ENCODE measurements at places on chromosomes 7 and 10. TPM values are rescaled to one million over a fixed set of nuclear protein-coding genes. Genes with fewer than 3 reads are reported as not detected.

DNA sequence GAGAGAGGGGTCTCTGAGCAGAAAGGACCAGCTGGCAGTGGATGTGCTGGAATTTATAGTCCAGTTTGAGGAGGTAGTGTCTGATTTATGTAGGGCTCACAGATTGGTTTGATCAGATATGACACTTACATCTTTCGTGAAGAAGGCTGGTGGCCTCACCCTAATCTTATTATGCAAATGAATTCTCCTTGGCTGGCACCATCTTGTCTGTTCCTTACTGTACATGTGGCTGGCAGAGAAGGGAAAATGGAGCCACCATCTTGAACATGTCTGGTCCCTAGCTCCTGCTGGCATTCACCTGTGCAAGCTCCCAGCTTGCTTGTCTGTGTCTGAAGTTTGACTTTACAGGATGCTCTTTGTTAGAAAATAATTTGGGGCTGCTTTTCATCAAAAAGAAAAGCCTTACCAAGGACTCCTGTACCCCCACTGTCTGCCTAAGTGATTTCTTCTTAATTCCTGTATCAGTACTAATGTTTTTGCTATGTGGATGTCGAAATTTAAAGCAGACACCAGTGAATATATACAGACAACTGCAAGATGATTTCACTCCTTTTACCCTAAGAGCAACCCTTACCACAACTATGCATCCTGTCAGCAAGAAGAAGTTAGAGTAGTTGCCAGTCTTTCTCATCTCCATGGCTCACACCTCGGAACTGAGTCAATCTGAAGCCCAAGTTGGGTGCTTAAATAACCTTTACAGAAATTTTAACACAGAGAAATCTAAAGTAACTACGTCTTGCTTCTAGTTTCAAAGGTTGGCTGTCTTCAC lies 322.0 kb upstream of the SEMA3D start:
- H3K4me1 ChIP-seq: no peaks in the 10 kb centered on the region
- no peak for DNase-seq
- H3K27ac ChIP-seq: no peak overlapping the region
- H3K4me3 ChIP-seq: no peak overlapping the region
- H3K36me3 ChIP-seq: no peaks in the 10 kb centered on the region

DNA sequence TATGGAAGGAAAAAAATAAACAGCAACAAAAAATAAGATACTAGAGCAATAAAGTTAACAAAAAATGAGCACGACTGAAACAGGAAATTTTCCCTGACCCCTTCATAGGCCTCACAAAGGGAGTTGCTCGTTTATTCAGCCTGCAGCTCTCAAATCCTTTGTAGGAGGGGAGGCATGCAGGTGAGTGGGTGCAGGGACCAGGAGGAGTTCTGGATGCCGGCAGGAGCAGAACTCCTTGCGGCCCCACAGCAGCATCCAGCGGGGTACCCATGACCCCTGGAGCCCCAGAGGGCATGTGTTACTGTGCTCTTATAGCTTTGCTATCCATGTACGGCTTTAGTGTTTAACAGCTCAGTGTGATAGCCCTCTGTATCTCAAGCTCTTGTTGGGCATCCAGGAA lies 5.8 kb downstream of the TAS2R39 start:
- H3K36me3 ChIP-seq: no peaks in the 10 kb centered on the region
- no peak overlapping the region for H3K27ac ChIP-seq
- H3K4me1 ChIP-seq: no peaks in the 10 kb centered on the region
- H3K27me3 ChIP-seq: no peaks in the 10 kb centered on the region
- H3K4me3 ChIP-seq: no peak overlapping the region

DNA sequence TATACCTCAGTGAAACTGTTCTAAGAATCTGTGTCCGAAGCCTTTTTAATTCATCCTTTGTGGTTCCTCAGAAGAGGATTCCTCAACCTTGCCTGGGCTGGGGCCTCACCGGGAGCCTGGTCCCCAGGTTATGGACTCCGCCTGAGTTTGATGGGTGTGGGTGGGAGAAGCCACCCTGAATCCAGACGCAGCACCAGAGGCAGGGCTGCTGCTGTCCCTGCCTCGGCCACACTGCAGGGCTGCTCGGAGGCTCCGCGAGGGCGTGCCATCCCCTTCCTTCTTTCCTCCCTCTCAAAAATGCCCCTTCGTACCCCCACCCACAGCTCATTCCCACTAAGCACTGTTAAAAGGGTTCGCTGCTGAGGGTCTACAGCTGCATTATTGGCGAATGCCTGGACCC lies 146.3 kb downstream of the ADARB2 start:
- DNase-seq: no peak
- no peak overlapping the region for H3K4me3 ChIP-seq
- H3K27me3 ChIP-seq: peaks cover 32% of the 10 kb centered on the region
- no peak overlapping the region for H3K27ac ChIP-seq
- no peaks in the 10 kb centered on the region for H3K36me3 ChIP-seq

The C10orf95 gene
- not detected for total RNA-seq

GRCh38 chr10:69327463-69328379 lies 49.4 kb downstream of the HK1 start:
- no peak overlapping the region for H3K27ac ChIP-seq
- no peaks in the 10 kb centered on the region for H3K4me1 ChIP-seq
- no peaks in the 10 kb centered on the region for H3K36me3 ChIP-seq
- no peak for DNase-seq

DNA sequence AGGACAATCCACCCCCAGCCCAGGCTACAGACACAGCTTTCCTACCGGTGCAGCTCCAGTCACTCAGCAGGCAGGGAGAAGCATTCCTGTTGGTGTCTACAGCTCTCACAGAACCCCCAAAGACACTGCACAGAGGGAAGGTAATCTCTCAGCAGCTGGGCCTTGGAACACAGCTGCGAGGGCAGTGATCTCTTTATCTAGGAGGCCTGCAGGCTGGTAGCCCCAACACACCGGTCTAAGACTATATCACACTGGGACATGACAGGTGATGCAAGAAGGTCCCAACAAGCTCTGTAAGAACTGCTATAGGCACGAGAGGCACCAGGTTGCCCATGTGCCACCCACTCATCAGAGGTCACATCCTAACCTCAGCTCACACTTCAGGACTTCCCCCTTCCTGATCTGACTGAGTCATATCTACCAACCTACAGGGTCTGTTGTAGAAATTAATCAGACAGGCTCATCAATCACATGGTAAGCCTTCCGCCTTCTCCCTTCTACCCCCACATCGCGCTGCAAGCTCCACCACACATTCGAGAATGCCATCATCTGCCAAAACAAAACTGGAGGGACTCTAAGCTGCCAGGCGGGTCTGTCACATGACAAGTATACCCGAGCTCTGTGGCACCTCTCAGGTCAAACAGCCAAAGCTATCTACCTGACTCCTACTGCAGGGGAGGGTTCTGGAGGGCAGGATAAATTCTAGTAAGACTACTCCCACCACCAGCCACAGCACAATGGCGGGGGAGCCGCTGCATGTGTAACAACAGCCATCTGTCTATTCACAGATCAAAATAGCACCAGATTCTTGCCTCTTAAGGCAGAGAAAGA lies 26.1 kb downstream of the FAM53B start:
- H3K4me1 ChIP-seq: peaks cover 66% of the 10 kb centered on the region
- no peak overlapping the region for H3K27ac ChIP-seq
- no peak overlapping the region for H3K4me3 ChIP-seq

The CRPPA gene
- total RNA-seq: 1.1 TPM

DNA sequence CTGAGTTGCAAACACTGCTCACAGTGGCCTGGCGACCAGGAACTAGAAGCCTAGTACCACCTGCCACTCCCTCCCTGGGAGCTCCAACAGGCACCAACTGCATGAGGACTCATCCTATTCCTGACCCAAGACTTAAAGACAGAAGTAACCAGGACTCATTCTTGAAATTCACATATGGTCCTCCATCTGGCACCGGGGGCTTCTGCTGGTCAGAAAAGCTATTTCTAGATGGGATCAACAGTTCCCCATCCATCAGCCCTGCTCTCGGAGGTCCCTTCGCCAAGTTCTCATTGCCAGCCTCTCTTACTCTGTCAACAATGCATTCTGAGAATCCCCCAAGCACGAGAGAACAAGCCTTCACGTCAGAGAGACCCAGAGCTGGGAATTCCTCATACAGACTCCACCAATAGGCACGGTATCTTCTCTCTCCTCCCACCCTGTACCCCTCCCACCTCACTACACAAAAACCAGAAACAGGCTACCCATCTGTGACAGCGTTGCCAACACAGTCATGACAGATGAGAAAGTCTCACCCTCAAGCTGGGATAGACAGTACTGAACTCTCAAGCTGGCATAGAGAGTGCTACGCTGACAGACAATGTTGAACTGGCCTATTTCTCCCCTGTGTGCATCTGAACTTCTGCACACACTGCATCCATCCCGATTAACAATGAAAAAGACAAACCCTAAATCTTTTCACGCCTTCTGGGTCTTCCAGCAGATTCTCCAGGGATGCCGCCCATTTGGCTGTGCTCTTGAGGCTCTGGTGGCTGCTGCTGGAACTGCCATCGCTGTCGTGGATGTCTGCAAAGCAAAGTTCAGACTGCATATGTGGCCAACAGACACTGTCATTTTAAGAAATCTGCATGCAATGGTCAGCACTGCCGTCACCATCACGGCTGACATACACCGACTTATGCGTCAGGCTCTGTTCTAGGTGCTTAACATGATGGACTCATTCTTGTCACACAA lies 15.6 kb downstream of the RGS10 start:
- no peak overlapping the region for H3K4me3 ChIP-seq
- H3K27ac ChIP-seq: no peak overlapping the region
- H3K27me3 ChIP-seq: no peaks in the 10 kb centered on the region
- no peaks in the 10 kb centered on the region for H3K36me3 ChIP-seq
- no peak for DNase-seq
